GM18507 (cell line): ENCODE measurements at places on chromosomes 3 and 15.

- no peak for DNase-seq
Observed at GRCh38 chr3:30356866-30357753, 249.3 kb upstream of the TGFBR2 start.

GRCh38 chr3:111534701-111535100 lies 7.3 kb upstream of the CD96 start:
- DNase-seq, result no peak

GRCh38 chr3:71796290-71796689 lies 11.3 kb upstream of the PROK2 start:
- no peak for DNase-seq

- no peak for DNase-seq
Observed at GRCh38 chr3:126903521-126903920, 79.4 kb upstream of the PLXNA1 start.

DNA sequence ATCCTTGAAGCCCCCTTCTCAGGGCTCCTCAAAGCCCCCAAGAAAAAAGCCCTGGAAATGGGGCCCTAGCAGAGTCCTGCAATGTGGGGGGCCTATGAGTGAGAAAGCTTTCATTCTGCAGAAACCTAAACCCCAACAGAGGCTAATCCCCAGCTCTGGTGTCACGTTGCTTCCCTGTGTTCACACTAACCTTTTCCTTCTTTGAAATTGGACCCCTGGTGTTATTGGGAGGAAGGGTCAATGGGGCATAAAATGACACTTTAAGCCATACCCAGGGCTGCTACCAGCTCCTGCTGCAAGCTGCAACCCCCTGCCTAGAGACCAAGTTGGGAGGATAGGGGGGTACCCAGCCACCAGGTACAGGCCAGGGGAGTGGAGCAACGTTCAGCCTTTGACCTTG lies 2.1 kb downstream of the CYP1A2 start:
- no peak for DNase-seq
